B cell (primary cell): ENCODE measurements at places on chromosomes 11 and 22. TPM values are rescaled to one million over a fixed set of nuclear protein-coding genes. Genes with fewer than 3 reads are reported as not detected.

- no peak overlapping the region for H3K27ac ChIP-seq
- H3K27me3 ChIP-seq: no peaks in the 10 kb centered on the region
- no peak for DNase-seq
- peaks cover 30% of the 10 kb centered on the region for H3K4me1 ChIP-seq
- no peaks in the 10 kb centered on the region for H3K36me3 ChIP-seq
- H3K4me3 ChIP-seq: no peak overlapping the region
Measured at GRCh38 chr11:62757846-62758788, 3.3 kb upstream of the POLR2G start.

GRCh38 chr11:59249535-59249934 lies 36.8 kb upstream of the MPEG1 start:
- no peak overlapping the region for H3K4me3 ChIP-seq
- H3K36me3 ChIP-seq: no peaks in the 10 kb centered on the region
- DNase-seq: no peak
- H3K27me3 ChIP-seq: no peaks in the 10 kb centered on the region
- H3K4me1 ChIP-seq: peaks cover 8% of the 10 kb centered on the region

DNA sequence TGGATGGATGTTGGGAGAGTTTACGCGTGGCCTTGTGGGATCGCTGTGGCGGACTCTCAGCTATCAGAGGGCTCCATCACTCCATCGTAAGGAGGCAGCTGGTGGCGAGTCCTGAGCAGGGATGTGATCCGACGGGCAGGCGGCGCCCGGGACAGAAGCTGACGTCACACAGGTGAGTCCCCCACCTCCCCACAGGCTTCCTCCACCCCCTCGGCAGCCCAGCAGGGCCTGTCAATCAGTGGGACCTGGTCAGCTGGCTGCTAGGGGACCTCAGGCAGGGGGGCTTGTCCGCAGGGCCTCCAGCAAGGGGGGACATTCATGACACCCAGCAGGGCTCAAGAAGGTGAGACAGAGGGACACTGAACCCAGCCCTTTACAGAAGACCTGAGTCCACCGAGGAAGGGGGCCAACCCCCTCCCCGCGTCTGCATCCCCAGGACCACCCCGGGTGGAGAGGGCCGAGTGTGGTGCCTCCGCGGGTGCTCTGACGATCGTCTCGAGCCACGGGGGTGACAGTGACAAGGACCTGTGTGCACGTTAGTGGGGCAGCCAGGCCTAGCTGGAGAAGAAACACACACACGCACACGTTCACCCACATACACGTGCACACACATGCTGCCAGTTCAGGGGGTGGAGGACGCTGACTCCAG lies 7.1 kb downstream of the HRAS start:
- H3K4me3 ChIP-seq: no peak overlapping the region
- no peaks in the 10 kb centered on the region for H3K36me3 ChIP-seq

GRCh38 chr11:16977136-16977993 lies 36.8 kb downstream of the PLEKHA7 start:
- no peak overlapping the region for H3K27ac ChIP-seq
- no peaks in the 10 kb centered on the region for H3K27me3 ChIP-seq
- no peak for DNase-seq
- no peaks in the 10 kb centered on the region for H3K36me3 ChIP-seq

- DNase-seq: no peak
- H3K36me3 ChIP-seq: no peaks in the 10 kb centered on the region
- H3K27ac ChIP-seq: no peak overlapping the region
- H3K4me1 ChIP-seq: no peaks in the 10 kb centered on the region
Measured at GRCh38 chr22:47276450-47276820, 514.0 kb downstream of the TBC1D22A start.

- no peak overlapping the region for H3K27ac ChIP-seq
- H3K27me3 ChIP-seq: no peaks in the 10 kb centered on the region
Measured at GRCh38 chr11:99632969-99633368, 612.2 kb downstream of the CNTN5 start.

DNA sequence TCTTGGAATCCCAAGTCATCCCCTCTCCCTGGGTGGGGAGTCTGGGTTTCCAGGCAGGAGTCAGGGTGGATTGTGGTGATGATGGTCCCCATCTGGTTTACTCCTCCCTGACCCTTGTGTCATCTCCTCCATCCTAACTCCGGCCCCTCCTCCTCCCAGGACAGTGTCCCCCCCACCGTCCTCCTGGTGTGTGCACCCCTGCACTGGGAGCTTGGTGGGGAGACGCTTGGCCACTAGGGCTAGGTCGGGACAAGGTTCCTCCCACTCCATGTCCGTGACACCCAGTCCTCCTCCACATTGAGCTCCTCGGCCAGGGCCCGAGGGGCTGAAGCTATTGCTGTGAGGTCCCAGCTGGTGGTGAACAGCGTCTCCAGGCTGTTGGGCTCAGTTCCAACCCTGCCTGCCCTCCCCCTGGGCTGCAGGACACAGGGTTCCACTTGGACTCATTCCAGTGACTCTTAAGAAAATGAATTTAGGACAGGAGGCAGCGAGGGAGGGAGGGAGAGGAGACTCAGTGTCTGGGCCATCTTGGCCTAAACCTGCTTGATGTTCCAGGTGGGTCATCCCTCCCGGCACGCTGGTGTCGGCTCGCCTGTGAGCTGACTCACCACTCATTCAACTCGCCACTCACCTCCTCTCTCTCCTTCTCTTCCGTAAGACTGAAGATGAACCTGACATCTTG lies 433.2 kb downstream of the TBC1D22A start:
- H3K4me1 ChIP-seq: no peaks in the 10 kb centered on the region
- no peak overlapping the region for H3K4me3 ChIP-seq
- no peaks in the 10 kb centered on the region for H3K36me3 ChIP-seq

DNA sequence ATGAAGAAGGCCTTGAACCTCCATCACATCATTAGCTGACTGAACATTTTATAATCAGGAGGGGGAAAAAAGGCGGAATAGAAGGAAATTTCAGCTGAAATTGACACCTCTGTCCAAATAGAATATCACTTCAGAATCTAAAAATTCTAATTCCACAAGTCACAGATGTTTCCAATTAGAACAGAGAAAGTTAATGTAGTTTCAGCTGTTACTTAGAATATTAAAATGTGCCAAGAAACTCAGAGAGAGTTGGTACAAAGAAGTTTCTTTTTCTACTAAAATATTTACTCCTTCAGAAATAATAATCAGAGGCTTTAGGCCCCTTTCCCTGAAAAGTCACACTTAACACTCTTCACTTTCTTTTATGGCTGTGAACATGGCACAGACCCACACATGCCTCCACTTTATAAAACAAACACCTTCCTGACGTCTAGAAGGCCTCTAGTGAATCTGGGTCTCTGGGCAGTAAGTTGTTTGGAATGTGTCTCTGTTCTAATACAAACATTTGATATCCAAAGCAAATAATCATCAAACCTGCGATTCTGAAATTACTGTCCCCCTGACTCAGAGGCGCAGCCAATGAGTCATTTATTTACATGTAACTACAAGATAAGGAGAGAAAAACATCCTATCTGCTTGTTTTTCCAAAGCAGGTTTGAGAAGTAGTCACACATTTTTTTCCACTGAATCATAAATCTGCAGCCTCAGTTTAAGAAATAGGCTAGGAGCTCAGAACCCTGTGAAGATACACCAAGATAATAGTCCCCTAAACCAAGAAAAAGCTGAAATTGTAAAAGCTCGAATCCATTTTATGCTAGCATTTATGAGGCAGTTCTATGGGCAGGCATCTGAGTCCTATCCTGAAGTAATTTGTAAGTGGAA lies 148.4 kb downstream of the ME3 start:
- no peaks in the 10 kb centered on the region for H3K27me3 ChIP-seq
- H3K4me1 ChIP-seq: no peaks in the 10 kb centered on the region
- no peaks in the 10 kb centered on the region for H3K36me3 ChIP-seq
- no peak for DNase-seq
- no peak overlapping the region for H3K27ac ChIP-seq
- no peak overlapping the region for H3K4me3 ChIP-seq

DNA sequence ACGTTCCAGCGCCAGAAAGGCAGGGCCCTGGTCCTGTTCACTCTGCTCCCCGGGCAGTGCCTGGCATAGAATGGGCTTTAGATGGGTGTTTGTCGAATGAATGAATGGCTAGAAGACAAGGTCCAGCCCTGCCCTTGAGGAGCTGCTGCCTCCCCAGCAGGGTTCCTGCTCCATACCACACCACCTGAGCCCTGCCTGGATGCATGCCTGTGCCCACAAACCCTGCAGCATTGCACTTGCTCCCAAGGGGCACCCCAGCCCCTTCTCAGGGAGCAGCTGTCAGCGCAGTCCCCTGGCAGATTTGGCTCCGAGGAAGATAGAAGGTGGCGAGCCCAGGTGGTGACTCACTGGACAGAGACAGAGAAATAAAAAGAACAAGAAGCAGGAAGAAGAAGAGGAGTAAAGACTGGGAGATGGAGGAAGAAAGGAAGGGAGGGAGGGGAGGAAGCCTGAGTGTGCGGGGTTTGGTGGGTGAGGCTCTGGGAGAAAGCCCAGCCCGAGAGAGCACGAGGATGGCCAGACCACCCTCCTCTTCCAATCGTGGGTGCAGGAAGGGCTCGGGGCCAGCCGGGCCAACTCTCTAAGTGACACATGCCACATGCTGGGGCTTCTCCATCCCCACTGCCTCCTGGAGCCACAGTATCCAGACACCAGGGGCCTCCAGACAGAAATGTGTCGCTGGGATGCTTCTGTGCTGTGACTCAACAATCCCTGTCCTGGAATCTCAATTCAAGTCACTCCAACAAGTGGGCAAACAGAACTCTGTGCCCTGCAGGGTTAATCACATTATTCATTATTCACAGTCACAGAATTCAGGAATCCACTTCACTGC lies 1474.3 kb downstream of the BRD1 start:
- H3K27ac ChIP-seq: no peak overlapping the region
- no peak overlapping the region for H3K4me3 ChIP-seq
- H3K27me3 ChIP-seq: no peaks in the 10 kb centered on the region
- H3K4me1 ChIP-seq: no peaks in the 10 kb centered on the region
- no peaks in the 10 kb centered on the region for H3K36me3 ChIP-seq

GRCh38 chr11:14409891-14410290 lies 50.9 kb upstream of the RRAS2 start:
- H3K27ac ChIP-seq: no peak overlapping the region
- H3K27me3 ChIP-seq: no peaks in the 10 kb centered on the region
- peaks cover 4% of the 10 kb centered on the region for H3K4me1 ChIP-seq
- no peaks in the 10 kb centered on the region for H3K36me3 ChIP-seq

GRCh38 chr11:38819981-38820380 lies 2221.9 kb upstream of the RAG2 start:
- no peak overlapping the region for H3K27ac ChIP-seq
- DNase-seq: no peak
- H3K4me1 ChIP-seq: no peaks in the 10 kb centered on the region
- H3K36me3 ChIP-seq: no peaks in the 10 kb centered on the region
- no peak overlapping the region for H3K4me3 ChIP-seq

GRCh38 chr11:11296434-11296833 lies 56.6 kb downstream of the CSNK2A3 start:
- H3K36me3 ChIP-seq: no peaks in the 10 kb centered on the region
- no peaks in the 10 kb centered on the region for H3K4me1 ChIP-seq

- no peak overlapping the region for H3K27ac ChIP-seq
- no peak for DNase-seq
- no peaks in the 10 kb centered on the region for H3K4me1 ChIP-seq
- no peaks in the 10 kb centered on the region for H3K27me3 ChIP-seq
- H3K36me3 ChIP-seq: no peaks in the 10 kb centered on the region
Measured at GRCh38 chr11:72686639-72687220, 12.5 kb upstream of the PDE2A start.

DNA sequence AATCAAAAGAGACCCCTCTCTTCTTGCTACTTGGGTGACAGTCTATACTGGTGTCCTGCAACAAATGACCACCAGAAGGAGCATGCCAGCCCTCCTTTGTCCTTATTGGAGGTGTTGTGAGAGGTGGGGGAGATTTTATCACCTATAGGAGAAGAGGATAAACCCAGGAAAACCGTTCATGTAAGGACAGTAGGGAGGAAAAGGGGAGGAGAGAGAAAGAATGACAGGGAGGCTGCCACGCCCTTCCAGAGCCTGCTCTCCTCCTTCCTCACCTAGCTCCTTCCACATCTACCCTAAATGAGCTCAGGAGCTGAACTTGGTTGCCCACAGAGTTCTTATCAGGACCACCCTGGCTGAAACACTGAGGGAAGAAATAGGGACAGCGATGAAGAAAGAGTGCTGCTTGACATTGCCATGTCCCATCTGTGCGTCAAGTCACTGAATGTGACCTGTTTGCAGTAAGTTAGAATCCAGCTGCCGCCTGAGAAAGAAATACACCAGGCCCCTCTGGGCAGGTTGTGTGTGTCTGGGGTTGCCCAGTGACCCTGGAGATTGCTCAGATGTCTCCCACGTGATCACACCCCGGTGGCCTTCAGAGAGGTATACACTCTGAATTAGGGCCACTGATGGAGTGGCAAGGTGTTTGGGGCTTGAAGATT lies 40.4 kb upstream of the ETS1 start:
- peaks cover 95% of the 10 kb centered on the region for H3K4me1 ChIP-seq
- no peaks in the 10 kb centered on the region for H3K36me3 ChIP-seq
- no peak for DNase-seq
- no peaks in the 10 kb centered on the region for H3K27me3 ChIP-seq
- H3K4me3 ChIP-seq: no peak overlapping the region
- peak overlapping the region; percentile 43 for H3K27ac ChIP-seq

- peaks cover 5% of the 10 kb centered on the region for H3K4me1 ChIP-seq
- no peak overlapping the region for H3K4me3 ChIP-seq
- no peak overlapping the region for H3K27ac ChIP-seq
- DNase-seq: no peak
- no peaks in the 10 kb centered on the region for H3K36me3 ChIP-seq
- H3K27me3 ChIP-seq: no peaks in the 10 kb centered on the region
Measured at GRCh38 chr22:50320116-50320515, 6.7 kb downstream of the DENND6B start.

DNA sequence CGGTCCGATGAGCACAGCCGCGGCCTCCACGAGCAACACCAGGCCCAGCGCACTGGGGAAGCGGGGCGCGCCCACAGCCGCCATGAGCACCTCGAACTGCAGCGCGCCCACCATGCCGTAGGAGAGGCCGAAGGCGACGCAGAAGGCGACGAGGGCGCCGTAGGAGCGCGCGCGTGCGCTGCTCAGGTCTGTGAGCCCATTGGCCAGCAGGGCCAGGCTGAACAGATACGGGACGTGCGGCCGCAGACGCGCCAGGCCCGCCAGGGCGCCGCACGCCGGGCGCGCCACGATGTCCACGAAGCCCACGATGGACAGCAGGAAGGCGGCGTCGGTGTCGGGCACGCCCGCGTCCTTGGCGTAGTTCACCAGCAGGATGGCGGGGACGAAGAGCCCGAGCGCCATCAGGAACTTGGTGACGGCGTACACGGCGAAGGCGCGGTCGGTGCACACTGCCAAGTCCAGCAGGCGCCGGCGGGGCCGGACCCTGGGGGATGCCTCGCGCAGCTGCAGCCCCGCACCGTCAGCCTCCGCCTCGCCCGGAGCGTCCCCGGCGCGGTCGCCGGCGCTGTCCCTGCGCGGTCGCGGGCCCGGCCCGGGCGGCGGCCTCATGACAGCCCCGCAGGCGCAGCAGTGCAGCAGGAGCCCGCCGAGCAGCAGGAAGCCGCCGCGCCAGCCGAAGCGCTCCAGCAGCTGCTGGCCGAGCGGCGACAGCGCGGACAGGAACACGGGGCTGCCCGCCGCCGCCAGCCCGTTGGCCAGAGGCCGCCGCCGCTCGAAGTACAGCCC lies 2.9 kb downstream of the SLC16A8 start:
- peak overlapping the region; percentile 30 for H3K4me3 ChIP-seq
- H3K4me1 ChIP-seq: peaks cover 18% of the 10 kb centered on the region
- peak; percentile 36 for DNase-seq
- H3K36me3 ChIP-seq: no peaks in the 10 kb centered on the region
- peaks cover 37% of the 10 kb centered on the region for H3K27me3 ChIP-seq

Gene NAA40
- 41.3 and 52.1 TPM in 2 replicates for total RNA-seq

Gene GPR83
- total RNA-seq: 0.32 and 0.37 TPM in 2 replicates

Gene ZNRD2
- total RNA-seq: 22.1 and 24.0 TPM in 2 replicates
